ENCODE measurements at places on chromosomes 16 and 17. TPM values are rescaled to one million over a fixed set of nuclear protein-coding genes. Genes with fewer than 3 reads are reported as not detected.

CDH1 gene
- total RNA-seq, result 0.05 TPM

FOXN1 gene
- not detected for total RNA-seq

DNA sequence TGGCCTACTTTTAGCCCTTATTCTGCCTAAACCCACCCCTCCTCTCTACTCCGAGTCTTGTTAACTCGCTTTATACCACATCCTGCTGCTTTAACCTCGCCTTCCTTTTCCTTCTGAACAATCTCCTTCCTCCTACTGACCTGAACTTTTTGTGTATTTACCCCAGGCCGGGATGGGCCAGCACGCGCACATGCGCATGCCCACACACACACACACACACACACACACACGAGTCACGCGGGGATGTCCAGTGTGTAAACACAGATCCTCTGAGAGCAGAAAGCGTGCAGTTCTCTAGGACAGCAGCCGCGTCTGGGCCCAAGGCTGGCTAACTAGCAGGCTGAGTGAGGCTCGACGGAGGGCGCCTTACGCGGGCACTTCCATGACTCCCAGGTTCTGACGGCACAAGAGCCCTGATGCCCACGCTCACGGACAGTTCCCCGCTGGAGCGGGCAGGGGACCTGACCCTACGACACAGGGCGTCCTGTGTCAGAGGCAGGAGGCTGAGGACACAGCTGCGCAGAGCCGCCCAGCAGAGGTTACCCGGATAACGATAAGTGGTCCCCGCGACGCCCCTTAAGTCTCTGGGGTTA is 610 bp downstream of the PIK3R5 start:
- DNase-seq, result no peak

GRCh38 chr16:8237452-8237851 is 352.9 kb downstream of the TMEM114 start:
- no peak for DNase-seq

DNA sequence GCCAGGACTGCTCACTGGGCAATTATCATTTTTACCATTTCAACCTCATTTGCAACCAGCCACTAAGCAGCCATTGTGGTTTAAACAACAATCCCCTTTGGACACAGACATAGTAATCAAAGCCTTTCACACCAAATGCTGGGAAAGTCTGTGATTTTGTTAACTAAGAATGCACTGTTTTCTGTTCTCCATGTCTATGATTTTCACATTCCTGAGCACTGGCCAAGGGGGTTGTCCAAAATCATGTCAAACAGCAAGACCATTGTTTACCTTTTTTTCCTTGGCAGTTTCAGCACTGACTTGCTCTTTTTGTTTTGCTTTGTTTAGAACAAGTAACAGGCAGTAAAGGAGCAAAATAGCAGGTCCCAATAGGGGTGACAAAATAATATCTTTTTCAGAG is 106.3 kb upstream of the SIAH1 start:
- no peak for DNase-seq

- DNase-seq, result no peak
These were observed 69.6 kb upstream of the ATP2A3 start for GRCh38 chr17:4033751-4034251.

All from M059J (cell line).